ENCODE measurements at places on chromosomes 16 and 17.

DNA sequence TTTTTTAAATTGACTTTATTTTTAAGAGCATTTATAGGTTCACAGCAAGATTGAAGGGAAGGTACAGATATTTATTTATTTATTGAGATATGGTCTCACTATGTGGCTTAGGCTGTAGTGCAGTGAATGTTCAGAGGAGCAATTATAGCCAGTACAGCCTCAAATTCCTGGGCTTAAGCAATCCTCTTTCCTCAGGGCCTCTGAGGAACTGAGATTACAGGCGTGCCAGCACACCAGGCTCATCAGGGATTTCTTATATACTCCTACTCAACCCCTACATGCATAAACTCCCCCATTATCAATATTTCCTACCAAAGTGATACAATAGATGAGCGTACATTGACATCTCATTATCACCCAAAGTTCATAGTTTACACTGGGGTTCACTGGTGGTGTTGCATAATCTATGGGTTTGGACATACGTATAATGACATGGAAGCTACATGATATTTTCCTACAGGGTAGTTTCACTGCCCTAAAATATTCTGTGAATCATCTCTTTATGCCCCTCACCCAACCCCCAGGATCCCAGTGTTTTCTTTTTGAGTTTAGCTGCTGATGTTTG, 33.5 kb downstream of the HS3ST3B1 start:
- no peak for DNase-seq

GRCh38 chr16:23025692-23026307, 123.5 kb downstream of the USP31 start:
- no peak for DNase-seq

GRCh38 chr16:68275611-68276191, 11.4 kb downstream of the SLC7A6 start:
- DNase-seq = peak; percentile 77

GRCh38 chr17:29147682-29148081, 32.5 kb downstream of the MYO18A start:
- no peak for DNase-seq

- DNase-seq = no peak
Measured at GRCh38 chr17:35984140-35984539, 2.4 kb downstream of the CCL14 start.

- no peak for DNase-seq
Measured at GRCh38 chr16:10048850-10049249, 133.4 kb downstream of the GRIN2A start.

DNA sequence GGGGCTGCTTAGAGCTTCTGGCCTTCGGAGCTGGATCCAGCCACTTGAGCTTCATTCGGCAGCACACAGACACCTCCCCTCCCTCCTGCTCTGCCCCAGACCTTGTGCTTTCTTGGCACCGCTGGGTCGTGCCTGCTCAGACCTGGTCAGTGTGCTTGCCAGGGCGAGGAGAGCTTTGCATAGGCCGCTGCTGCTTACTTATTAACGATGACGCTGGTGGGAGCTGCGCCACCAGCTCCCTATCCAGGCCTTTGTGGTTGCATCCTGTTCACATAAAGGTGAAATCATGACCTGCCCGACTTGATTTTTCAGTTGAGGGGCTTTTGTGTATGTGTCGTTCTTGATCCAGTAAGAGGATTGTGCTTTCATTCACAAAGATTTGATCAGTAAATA, 101.1 kb downstream of the MSI2 start:
- no peak for DNase-seq

DNA sequence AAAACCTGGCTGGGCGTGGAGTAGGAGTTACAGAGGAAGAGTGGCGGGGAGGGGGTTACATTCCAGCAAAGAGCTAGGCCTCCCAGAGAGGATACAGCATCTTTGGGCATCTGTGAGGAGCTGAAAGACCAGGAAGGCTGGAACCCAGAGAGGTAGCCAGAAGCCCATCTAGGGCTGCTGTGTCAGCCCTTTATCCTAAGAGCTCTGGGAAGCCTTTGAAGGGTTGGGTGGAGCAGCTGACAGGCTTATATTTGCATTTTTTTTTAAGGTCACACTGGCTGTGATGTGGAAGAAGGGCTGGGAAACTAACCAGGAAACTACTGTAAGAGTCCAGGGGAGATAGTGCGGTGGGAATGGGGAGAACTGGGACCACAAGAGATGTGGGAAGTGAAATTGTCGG, 6.8 kb upstream of the CNOT1 start:
- no peak for DNase-seq

DNA sequence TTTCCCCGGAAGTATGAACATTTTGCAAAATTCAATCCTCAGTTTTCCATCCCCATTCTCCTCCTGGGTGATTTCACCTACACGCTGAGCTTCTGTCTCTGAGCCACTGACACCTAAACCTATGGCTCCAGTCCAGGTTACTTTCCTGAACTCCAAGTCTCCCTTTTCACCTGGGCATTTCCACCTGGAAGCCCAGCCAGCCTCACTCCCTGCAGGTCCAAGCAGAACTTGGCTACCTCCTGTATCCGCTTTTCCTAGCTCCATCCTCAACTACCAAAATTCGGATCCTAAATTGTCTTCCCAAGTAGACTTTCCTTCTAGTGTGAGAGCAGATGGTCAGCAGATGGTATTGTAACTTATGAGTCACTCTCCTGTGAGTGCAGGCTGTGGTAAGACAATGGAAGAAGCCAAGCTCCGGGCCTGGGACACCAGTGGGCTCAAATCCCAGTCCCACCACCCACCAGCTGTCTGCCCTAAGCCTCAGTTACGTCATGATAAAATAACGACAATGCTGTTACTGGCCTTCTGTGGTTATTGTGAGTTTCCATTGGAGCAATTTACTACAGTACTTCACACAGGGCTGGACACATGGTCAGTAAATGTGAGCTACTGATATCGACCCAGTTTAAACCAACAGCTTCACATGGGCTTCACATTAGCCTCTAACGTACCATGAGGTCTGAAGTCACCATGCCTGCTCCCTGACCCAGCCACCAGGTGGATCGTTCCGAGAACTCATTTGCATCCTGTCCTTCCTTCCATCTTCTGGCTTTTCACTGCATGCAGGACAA, 33.3 kb downstream of the PECAM1 start:
- DNase-seq = no peak

DNA sequence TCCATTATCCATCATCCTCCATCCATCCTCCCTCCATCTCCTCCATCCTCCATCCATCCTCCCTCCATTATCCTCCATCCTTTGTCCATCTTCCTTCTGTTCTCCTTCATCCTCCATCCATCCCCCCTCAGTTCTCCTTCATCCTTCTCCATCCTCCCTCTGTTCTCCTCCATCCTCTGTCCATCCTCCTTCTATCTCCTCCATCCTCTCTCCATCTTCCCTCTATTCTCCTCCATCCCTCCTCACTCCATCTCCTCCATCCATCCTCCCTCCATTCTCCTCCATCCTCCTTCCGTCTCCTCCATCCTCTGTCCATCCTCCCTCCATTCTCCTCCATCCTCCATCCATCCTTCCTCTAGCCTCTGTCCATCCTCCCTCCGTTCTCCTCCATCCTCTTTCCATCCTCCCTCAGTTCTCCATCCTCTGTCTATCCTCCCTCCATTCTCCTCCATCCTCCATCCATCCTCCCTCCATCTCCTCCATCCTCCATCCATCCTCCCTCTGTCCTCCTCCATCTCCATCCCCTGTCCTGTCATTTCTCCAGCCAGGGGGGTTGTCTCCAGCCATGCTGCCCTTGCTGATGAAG, 143.7 kb downstream of the SDK2 start:
- DNase-seq = no peak

- DNase-seq = no peak
Measured at GRCh38 chr16:8788578-8789172, 8.8 kb downstream of the TMEM186 start.

GRCh38 chr17:34981538-34982241, 1.4 kb downstream of the LIG3 start:
- no peak for DNase-seq

DNA sequence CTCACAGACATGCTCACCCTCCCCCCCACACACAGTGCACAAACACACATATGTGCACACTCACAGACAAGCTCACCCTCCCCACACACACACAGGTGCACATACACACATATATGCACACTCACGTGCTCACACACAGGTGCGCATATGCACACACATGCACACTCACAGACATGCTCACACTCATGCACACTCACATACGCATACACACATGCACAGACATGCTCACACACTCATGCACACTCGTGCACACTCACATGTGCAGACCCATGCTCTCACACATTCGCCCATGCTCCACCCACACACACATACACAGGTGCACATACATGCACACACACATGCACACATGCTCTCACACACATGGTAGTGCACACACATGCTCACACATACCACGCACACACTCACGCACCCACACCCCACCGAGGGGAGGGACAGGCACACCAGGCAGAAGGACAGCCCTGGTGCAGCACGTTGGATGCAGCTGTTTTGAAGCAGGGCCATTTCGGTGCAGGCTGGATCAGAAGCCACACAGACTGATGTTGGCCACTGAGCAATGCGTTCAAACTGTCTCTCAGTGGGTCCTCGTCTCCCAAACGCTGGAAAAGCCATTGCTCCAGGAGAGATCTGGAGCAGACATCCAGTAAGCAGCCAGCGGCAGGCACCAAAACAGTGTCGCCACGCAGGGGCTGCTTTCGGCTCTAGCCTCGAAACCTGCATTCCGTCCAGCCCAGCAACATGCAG, 86.2 kb upstream of the ZNF469 start:
- no peak for DNase-seq

GRCh38 chr16:76897816-76898215, 293.2 kb upstream of the MON1B start:
- no peak for DNase-seq

GRCh38 chr17:40345994-40346764, 18.4 kb downstream of the GJD3 start:
- no peak for DNase-seq

- no peak for DNase-seq
Measured at GRCh38 chr16:10624527-10624926, 44.1 kb upstream of the EMP2 start.

GRCh38 chr17:32575852-32576251, 89.1 kb downstream of the CDK5R1 start:
- peak; percentile 47 for DNase-seq

- DNase-seq = no peak
Measured at GRCh38 chr16:177394-177822, 928 bp downstream of the HBA1 start.

GRCh38 chr16:46673320-46674013, 15.5 kb downstream of the VPS35 start:
- peak; percentile 67 for DNase-seq

GRCh38 chr16:17289674-17290635, 180.8 kb downstream of the XYLT1 start:
- DNase-seq = no peak

DNA sequence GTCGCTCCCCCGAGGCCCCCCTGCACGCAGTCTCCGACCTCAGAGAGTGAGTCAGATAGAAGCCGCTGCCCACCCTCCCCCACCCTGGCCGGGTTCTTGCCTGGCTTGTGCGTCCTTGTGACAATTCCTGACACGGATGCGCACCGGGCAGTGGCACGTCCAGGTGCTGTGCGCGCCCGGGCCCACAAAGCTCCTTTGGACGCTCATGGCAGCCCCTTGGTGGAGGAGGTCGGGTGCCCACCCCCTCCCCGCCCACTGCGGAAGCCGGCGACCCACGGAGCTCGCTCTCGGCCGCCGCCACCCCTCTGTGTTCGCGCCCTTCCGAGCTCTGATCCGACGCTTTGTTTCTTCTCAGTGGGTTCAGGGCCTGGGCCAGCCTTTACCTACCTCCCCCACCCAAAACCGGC, 662 bp upstream of the TUBB3 start:
- peak; percentile 74 for DNase-seq

DNA sequence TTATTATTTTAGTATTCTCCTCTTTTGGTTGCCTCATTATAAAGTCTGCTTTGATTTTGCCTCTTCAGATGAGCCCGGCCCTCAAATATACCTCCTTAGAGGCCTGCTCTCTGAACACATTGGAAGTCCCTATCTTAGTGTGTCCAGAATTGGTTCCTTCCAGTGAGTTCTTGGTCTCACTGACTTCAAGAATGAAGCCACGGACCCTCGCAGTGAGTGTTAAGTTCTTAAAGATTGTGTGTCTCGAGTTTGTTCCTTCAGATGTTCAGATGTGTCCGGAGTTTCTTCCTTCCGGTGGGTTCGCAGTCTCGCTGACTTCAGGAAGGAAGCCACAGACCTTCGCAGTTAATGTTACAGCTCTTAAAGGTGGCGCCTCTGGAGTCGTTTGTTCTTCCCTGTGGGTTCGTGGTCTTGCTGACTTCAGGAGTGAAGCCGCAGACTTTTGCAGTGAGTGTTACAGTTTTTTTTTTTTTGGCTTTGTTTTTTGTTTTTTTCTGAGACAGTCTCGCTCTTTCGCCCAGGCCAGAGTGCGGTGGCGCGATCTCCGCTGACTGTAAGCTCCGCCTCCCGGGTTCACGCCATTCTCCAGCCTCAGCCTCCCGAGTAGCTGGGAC, 45.8 kb upstream of the NOS2 start:
- DNase-seq = peak; percentile 63

DNA sequence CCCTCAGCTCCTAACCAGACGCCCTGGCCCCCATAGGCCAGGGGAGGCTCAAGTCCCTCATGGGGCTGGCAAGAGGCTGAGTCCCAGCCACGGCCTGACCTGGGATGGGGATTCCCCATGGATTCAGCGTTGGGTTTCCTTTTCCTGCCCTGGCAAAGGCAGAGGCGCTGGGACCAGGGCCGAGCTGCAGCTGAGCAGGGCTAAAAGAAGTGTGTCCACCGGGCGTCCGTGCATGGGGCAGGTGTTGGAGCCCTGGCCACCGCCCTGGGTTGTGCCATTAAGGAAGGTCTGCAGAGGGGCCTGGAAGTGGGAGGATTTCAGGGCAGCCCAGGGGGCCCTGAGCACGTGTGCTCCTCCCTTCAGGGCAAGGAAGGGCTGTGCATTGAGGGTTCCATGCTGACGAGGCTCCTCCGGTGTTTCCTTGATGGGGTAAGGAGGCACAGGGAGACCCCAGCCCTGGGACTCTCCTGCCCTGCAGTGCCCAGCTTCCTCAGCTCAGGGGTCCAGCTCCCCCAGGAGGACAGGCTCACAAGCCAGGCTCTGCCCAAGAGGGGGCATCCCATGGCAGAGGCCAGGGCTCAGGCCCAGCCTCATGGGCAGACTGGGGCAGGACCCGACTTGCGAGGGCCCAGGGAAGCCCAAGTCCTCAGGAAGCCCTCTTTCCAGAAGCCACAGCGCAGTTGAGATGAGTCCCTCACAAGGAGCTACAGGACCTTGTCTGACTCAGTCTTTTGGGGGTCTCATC, 10.1 kb downstream of the TBC1D26 start:
- DNase-seq = no peak

DNA sequence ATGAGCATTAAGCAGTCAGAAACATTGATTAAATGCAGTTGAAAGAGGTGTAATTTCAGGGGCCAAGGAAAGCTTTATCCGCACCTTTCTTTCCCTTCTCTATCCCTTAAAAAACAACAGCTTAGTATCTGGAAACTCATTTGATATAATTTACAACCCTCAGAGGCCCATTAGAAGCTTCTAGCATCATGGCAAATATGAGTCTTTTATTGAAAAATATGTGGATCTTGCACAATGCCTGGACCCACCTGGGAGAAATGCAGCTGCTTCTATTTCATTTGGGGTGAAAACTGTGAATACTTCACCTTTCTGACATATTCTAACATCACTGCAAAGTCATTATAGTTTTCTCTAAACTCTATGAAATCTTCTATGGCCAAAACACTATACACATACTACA, 492.2 kb upstream of the PSMD7 start:
- DNase-seq = no peak

All from activated CD4-positive, alpha-beta T cell treated with anti-CD3 and anti-CD28 coated beads, Interleukin-10, Interleukin-2, amounts not matched to agents 100 ng/mL and 50 ng/mL, durations not matched to agents 16 hours and 8 hours (primary cell).